Activated naive CD8-positive, alpha-beta T cell treated with anti-CD3 and anti-CD28 coated beads for 36 hours (primary cell): ENCODE measurements at places on chromosomes 13 and 19. TPM values are rescaled to one million over a fixed set of nuclear protein-coding genes. Genes with fewer than 3 reads are reported as not detected.

Gene GPR4
- total RNA-seq, result not detected

DNA sequence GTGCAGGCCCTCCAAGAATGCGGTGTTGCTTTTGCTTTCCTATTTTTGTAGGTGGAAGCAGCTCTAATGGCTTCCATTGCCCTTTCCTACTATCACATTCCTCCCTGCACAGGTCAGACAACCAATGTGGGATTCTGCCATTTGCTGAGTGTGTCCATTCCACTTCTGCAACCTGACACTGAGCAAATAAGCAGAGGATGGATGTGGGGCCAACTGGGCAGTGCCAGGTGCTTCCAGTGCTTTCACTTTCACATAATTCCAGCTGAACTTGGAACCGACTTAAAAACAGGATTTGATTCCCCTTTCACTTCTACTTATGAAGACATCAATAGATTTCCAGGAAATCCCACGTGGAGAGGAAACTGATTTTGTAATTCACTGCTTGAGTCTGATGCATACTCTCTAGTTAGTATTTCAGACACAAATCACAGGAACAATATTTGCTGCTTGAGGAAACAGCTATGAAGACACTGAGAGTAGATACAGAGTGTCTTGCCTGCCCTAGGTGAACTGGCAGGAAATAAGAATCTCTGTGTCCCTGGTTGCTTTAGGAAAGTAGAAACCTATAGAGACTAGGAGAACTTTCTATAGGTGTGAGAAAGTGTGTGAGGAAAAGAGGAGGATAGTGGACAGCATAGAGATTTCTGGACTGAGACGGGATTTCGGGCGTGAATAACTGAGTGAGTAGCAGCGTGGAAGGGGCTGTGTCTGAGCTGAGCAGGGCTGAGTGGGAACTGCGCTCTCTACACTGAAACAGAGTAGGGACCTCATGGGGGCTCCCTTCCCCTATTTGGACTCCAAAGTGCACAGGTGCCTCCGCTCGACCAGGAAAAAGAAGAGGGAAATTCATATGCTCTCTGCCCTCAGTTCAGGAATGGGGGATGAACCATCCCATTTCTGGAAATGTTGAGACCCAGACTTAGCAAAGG lies 22.5 kb downstream of the LGALS16 start:
- no peaks in the 10 kb centered on the region for H3K36me3 ChIP-seq
- DNase-seq, result no peak
- H3K27me3 ChIP-seq, result peaks cover 22% of the 10 kb centered on the region
- H3K27ac ChIP-seq, result peak overlapping the region; percentile 76

Gene UBE2L5
- not detected for total RNA-seq

DNA sequence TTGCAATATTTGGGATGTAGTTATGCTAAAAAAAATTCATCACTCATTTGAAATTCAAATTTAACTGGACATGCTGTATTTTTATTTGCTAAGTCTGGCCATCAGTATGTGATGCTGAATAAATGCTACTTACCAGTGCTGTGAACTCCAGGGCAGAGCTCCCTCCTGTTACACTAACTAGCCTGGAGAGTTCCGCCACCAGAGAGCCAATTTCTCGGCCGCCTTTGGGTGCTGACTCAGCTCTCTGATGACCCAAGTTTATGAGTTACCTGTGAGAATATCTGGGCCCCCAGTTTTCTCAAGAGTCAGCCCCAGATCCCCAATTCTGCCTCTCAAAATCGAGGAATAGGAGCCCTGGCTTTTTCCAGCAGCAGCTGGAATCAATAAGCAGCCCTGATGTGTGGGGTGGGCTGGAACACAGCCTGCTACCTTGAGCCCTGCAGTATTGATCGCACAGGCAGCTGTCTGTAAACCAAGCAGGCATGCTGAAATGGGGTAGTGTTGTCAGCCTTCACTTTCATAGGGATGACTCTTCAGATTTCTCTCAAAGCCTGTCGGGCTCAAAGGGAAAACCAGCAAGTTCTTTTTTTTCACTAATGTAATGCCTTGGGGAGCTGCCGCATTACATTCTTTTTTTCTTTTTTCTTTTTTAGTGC lies 113.7 kb downstream of the DNAJC15 start:
- no peak for DNase-seq
- H3K27ac ChIP-seq, result no peak overlapping the region
- no peak overlapping the region for H3K4me3 ChIP-seq
- no peaks in the 10 kb centered on the region for H3K36me3 ChIP-seq
- no peaks in the 10 kb centered on the region for H3K4me1 ChIP-seq

DNA sequence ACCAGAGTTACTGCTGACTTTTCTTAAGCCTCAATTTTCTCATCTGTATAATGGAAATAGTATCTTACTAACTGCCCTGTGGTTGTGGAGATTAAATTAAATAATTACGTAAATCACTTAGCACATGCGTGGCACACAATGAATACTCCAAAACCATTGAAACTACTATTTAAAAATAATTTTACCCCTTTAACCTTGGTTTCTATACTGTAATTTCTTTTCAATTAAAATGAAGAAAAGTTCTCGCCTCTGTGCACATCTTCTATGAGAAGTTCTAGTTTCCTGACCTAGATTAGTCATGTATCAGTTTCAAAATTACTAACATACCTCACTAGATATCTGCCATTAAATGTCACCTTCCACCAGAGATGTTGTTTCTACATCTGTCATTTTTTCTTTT lies 5.7 kb downstream of the SLITRK1 start:
- H3K27ac ChIP-seq, result no peak overlapping the region
- H3K36me3 ChIP-seq, result no peaks in the 10 kb centered on the region
- H3K4me1 ChIP-seq, result peaks cover 16% of the 10 kb centered on the region
- H3K4me3 ChIP-seq, result no peak overlapping the region
- no peak for DNase-seq
- peaks cover 50% of the 10 kb centered on the region for H3K27me3 ChIP-seq

Gene DACT3
- 3.7 TPM for total RNA-seq

DNA sequence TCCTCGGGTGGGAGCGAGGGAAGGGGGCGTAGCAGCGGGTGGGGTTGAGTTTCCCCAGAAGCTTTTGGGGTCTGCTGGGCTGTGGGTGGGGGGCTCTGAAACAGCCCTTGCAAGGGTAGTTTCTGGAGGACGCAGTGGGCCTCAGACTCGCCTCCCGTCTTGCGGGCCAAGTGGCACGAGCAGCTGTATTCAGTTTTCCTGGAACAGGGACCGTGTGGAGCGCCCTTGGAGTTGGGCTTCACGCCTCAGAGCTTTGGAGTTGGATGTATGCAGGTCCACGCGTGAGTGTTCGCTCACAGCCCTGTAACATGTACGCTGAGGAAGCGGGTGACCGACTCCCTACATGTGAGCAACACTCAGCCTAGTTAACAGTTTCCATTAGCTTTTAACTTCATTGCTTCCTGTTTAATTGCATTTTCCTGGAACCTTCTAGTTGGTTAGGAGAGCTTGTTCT lies 603 bp downstream of the TM9SF2 start:
- H3K36me3 ChIP-seq, result peaks cover 22% of the 10 kb centered on the region
- H3K27ac ChIP-seq, result peak overlapping the region; percentile 93
- peaks cover 72% of the 10 kb centered on the region for H3K4me1 ChIP-seq
- DNase-seq, result no peak

Gene CLEC17A
- 0.64 TPM for total RNA-seq

GRCh38 chr13:48251611-48252081 lies 18.6 kb downstream of the ITM2B start:
- no peak overlapping the region for H3K4me3 ChIP-seq
- H3K4me1 ChIP-seq, result peaks cover 54% of the 10 kb centered on the region
- H3K36me3 ChIP-seq, result peaks cover 37% of the 10 kb centered on the region
- no peaks in the 10 kb centered on the region for H3K27me3 ChIP-seq
- peak overlapping the region; percentile 40 for H3K27ac ChIP-seq
